Thymus (tissue), 14 donors: ENCODE measurements at places on chromosomes 5 and 9. TPM values are rescaled to one million over a fixed set of nuclear protein-coding genes. Genes with fewer than 3 reads are reported as not detected.
A peak's percentile ranks its signal among the peaks of the same experiment; 100 is the strongest.

Gene CCIN
- 0.05 TPM for polyA plus RNA-seq

Gene CCDC69
- polyA plus RNA-seq: 30.9 TPM

Gene GLDC
- 2.2 TPM for polyA plus RNA-seq

Gene GHR
- polyA plus RNA-seq: 4.5 TPM

Gene PLPP7
- 0.96 TPM for polyA plus RNA-seq

Gene APBB3
- 51.2 TPM for polyA plus RNA-seq

Gene QRFP
- 0.21 TPM for polyA plus RNA-seq

Gene FNBP1
- polyA plus RNA-seq: 79.6 TPM

Gene POLR3G
- 1.7 TPM for polyA plus RNA-seq

Gene DOCK8
- 60.4 TPM for polyA plus RNA-seq

Gene KCNN2
- 1.1 TPM for polyA plus RNA-seq

- no peaks in the 10 kb centered on the region for H3K4me1 ChIP-seq
- DNase-seq: no peak
- H3K36me3 ChIP-seq: no peaks in the 10 kb centered on the region
- H3K27ac ChIP-seq: no peak overlapping the region
Measured at GRCh38 chr5:162800301-162800700, 637.1 kb upstream of the CCNG1 start.

DNA sequence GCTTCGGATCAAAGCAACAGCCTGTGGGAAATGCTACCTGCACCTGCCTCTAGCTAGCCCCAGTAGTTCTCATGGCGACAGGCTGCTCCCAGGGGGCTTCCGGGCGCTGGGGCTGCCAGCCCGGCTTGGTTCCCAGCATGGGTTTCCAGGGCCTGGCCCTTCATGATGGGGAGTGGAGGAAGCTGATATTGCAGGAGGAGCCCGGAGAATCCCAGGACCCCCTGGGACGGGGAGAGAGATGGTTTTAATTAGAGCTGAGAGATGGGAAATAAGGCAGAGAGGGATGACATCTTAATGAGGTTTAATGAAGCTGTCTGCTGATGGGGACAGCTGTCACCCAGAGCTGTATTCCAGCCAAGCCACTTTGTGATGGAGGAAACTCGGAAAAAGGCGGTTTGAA is 78.6 kb downstream of the CFAP77 start:
- H3K27ac ChIP-seq: no peak overlapping the region
- H3K36me3 ChIP-seq: no peaks in the 10 kb centered on the region
- no peak for DNase-seq

DNA sequence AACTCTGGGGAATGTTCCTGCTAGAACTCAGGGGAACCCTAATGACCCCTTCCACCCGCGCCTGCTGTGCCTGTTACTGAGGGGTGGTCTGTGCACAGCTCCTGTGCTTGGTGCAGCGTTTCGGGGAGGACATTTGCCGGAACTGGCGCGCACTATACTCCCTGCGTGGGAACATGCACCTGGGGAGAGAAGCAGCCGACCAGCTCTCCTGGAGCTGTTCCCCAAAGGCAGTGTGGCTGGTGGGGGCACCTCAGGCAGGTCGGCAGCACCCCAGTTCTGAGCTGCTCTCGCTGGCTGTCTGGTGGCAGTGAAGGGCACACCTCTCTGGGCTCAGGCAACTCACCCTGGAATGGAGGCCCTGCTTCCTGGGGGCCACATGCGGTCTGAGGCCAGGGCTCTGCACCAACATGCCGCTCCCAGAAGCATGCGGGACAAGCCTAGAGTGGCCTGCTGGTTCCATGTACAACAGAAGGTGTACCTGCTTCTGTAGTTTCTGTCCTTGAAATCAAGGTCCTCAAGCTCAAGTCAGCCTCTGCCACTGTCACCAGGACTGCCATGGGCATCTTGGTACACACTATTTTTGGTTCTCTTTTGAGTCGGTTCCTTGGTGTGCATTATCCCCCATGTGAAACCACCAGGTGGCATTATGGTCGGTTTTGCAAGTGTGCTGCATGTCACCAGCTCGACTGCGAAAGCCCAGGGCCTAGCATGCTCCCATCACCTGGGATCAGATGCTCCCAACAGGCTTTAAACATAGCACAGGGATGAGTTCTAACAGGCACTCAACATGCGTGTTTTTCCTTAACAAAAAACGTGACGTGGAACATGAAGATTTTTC is 7.8 kb upstream of the MRNIP start:
- H3K4me3 ChIP-seq: no peak overlapping the region
- peaks cover 46% of the 10 kb centered on the region for H3K36me3 ChIP-seq
- no peaks in the 10 kb centered on the region for H3K27me3 ChIP-seq
- no peaks in the 10 kb centered on the region for H3K4me1 ChIP-seq

- H3K4me1 ChIP-seq: peaks cover 23% of the 10 kb centered on the region
- H3K27me3 ChIP-seq: peaks cover 35% of the 10 kb centered on the region
- H3K27ac ChIP-seq: no peak overlapping the region
- peak overlapping the region; percentile 46 for H3K4me3 ChIP-seq
- no peak for DNase-seq
Measured at GRCh38 chr5:176364765-176365350, 429 bp upstream of the ARL10 start.

GRCh38 chr9:109224751-109225150 is 57.7 kb upstream of the FRRS1L start:
- no peaks in the 10 kb centered on the region for H3K27me3 ChIP-seq
- no peaks in the 10 kb centered on the region for H3K36me3 ChIP-seq
- no peak for DNase-seq
- H3K27ac ChIP-seq: no peak overlapping the region
- H3K4me3 ChIP-seq: no peak overlapping the region

- no peak for DNase-seq
- H3K27me3 ChIP-seq: no peaks in the 10 kb centered on the region
- H3K36me3 ChIP-seq: no peaks in the 10 kb centered on the region
- no peak overlapping the region for H3K4me3 ChIP-seq
- no peak overlapping the region for H3K27ac ChIP-seq
- H3K4me1 ChIP-seq: no peaks in the 10 kb centered on the region
Measured at GRCh38 chr5:60229691-60230185, 336.2 kb upstream of the PDE4D start.

DNA sequence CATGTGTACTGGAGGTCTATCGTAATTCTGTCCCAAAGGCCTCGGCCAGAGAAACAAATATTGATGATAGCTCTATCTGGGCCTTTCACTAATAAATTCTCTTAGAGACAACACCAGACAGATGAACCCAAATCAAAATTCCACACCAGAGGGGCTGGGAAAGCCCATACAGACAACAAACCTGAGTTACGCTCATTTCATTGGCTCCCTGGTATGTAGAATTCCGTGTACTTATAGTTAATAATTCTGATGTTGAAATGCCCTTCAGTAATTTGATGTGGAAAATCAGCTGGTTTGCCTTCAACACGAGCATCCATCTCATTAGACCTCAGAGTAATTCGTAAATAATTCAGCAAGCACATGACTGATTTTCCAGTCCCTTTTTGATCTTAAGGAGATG is 53.2 kb downstream of the FRMD3 start:
- H3K27ac ChIP-seq: no peak overlapping the region
- no peak for DNase-seq
- no peak overlapping the region for H3K4me3 ChIP-seq
- no peaks in the 10 kb centered on the region for H3K36me3 ChIP-seq

- no peaks in the 10 kb centered on the region for H3K36me3 ChIP-seq
- H3K27ac ChIP-seq: no peak overlapping the region
- no peak for DNase-seq
Measured at GRCh38 chr9:123775289-123776284, 154.3 kb downstream of the DENND1A start.

GRCh38 chr5:157555037-157555640 is 20.4 kb downstream of the ADAM19 start:
- peaks cover 3% of the 10 kb centered on the region for H3K4me1 ChIP-seq
- no peak for DNase-seq
- H3K4me3 ChIP-seq: no peak overlapping the region
- peak overlapping the region; percentile 42 for H3K27ac ChIP-seq
- no peaks in the 10 kb centered on the region for H3K27me3 ChIP-seq
- no peaks in the 10 kb centered on the region for H3K36me3 ChIP-seq

DNA sequence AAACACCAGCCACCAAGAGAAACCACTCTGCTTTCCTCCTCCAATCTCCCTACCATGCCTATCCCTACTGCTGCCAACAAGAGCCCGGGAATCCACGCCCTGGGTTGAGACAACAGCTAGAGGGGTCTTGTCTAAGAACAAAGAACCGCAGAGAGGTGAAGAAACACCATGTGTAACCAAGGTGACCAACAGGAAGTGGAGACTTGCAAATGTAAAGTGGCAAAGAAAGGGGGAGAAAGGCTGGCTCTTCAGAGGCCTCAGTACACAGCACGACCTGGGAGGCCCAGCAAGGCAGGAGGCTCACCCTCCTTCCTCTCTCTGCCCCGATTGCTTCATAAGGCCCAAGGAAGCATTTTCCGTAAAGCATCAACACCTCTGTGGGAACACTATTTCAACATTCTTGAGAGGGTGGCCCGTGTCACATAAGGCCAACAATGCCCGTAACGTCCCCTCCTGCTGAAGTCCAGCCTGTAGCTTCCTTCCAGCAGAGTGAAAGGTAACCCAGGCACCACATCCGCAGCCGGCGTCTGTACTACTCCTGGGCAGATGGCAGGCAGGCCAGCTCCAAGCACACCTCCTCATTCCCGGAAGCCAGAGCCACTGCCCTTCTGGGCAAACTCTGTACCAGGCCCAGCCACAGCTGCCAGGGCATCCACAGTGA is 18.3 kb downstream of the CCNJL start:
- H3K36me3 ChIP-seq: no peaks in the 10 kb centered on the region
- H3K4me1 ChIP-seq: no peaks in the 10 kb centered on the region
- no peaks in the 10 kb centered on the region for H3K27me3 ChIP-seq
- no peak overlapping the region for H3K4me3 ChIP-seq
- no peak overlapping the region for H3K27ac ChIP-seq
- peak; percentile 21 for DNase-seq

GRCh38 chr5:33460210-33460609 is 19.4 kb downstream of the TARS1 start:
- no peaks in the 10 kb centered on the region for H3K27me3 ChIP-seq
- H3K4me1 ChIP-seq: no peaks in the 10 kb centered on the region
- DNase-seq: no peak
- no peak overlapping the region for H3K4me3 ChIP-seq

DNA sequence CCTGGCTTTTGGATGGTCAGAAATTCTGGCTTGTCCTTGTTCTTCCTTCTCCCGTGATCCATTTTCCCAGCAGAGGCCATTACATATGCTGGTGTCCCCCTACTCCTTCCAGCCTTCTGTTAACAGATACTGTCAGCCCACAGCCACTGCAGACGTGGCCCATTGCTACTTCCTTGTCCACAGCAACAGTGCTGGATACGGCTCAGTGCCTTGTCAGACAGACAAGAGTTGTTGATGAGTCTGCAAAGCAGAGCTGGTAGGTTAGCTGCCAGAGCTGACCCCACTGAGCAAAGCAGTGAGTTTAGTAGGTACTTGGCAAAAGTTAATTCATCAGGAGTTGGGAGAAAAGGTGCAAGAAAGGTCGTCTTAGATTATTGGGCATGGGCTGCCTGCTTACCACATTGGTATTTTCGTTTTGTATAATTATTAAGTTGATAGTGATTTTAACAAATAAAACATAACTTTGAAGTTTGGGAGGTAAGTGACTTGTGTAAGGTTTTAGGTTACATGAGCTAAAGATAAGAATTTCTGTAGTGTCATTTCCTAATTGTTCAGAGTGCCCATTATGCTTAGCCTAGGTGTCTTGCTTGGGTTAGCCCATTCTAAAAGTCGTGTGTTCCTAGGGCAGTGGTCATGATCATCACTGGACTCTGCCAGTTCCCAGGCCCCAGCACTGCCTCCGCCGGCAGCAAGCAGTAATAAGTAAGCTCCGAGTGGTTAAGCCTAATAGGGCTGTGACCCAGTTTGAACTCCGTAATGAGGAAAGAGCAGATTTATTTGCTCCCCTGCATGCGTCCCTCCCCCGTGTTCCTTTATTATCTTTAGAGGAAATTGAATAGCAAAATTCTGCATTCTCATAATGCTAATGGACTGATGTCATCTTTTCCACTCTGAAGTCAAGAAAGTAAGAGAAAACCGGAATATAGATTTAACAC is 292.0 kb downstream of the FANCC start:
- no peaks in the 10 kb centered on the region for H3K36me3 ChIP-seq
- no peak overlapping the region for H3K27ac ChIP-seq
- no peaks in the 10 kb centered on the region for H3K27me3 ChIP-seq
- H3K4me1 ChIP-seq: no peaks in the 10 kb centered on the region
- H3K4me3 ChIP-seq: no peak overlapping the region
